Cortex of kidney (tissue), 1 donor: ENCODE measurements at places on chromosomes 6 and 20.

DNA sequence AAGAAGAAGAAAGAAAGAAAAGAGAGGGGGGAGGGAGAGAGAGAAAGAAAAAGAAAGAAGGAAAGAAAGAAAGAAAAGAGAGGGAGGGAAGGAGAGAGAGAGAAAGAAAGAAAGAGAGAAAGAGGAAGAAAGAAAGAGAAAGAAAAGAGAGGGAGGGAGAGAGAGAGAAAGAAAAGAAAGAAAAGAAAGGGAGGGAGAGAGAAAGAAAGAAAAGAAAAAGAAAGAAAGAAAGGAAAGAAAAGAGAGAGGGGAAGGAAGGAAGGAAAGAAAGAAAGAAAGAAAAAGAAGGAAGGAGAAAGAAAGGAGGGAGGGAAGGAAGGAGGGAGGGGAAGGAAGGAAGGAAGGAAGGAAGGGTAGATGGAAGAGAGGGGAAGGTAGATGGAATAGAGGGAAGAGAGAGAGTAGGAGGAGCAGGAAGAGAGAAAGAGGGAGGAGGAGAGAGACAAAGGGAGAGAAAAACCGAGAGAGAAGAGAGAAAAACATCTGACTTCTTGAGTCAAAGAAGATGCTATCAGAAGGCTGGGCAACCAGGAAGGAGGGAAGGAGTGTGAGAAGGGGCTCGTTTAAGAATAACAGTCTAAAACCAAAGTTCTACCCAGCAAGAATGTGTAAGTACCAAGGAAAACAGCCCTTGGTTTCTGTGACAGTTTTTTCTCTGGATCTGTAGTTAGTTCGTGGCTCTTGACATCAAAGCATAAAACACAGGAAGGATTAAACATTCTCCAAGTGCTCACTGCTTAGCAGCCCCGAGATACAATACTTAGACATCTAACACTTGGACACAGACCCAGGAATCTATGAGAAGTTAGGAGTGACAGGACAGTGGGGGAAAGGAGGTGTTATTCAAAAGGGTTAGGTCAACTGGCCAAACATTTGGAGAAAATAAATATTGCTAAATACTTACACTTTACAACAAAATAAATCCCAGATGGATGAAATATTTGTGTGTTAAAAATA is 131.9 kb upstream of the STMND1 start:
- no peak for DNase-seq

GRCh38 chr6:20630617-20631548 is 96.6 kb downstream of the CDKAL1 start:
- DNase-seq, result no peak

DNA sequence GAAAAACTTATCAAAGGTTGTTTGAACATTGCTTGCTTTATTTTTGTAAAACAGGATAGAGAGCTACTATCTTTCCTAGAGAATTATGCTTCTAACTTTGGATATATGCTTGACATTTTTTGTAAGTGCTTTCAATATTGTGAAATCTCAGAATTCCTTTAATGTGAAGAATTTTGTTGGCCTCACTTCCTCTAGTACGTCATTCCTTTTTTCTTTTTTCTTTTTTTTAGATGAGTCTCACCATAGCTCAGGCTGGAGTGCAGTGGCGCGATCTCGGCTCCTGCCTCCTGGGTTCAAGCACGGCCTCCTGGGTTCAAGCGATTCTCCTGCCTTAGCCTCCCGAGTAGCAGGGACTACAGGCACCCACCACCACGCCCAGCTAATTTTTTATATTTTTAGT is 668.1 kb downstream of the RFPL4B start:
- DNase-seq, result no peak

DNA sequence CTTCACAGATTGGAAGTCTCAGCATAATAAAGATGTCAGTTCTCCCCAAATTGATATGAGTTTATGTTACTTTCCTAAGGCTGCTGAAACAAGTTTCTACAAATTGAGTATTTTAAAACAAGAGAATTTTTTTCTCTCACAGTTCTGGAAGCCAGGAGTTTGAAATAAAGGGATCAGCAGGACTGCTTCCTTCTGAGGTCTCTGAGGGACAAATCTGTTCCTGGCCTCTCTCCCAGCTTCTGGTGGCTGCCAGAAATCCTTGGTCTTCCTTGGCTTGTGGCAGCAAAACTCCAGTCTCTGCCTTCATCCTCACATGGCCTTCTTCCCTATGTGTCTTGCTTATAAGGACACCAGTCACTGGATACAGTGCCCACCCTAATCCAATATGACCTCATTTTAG is 136.1 kb downstream of the TFAP2A start:
- DNase-seq, result no peak

DNA sequence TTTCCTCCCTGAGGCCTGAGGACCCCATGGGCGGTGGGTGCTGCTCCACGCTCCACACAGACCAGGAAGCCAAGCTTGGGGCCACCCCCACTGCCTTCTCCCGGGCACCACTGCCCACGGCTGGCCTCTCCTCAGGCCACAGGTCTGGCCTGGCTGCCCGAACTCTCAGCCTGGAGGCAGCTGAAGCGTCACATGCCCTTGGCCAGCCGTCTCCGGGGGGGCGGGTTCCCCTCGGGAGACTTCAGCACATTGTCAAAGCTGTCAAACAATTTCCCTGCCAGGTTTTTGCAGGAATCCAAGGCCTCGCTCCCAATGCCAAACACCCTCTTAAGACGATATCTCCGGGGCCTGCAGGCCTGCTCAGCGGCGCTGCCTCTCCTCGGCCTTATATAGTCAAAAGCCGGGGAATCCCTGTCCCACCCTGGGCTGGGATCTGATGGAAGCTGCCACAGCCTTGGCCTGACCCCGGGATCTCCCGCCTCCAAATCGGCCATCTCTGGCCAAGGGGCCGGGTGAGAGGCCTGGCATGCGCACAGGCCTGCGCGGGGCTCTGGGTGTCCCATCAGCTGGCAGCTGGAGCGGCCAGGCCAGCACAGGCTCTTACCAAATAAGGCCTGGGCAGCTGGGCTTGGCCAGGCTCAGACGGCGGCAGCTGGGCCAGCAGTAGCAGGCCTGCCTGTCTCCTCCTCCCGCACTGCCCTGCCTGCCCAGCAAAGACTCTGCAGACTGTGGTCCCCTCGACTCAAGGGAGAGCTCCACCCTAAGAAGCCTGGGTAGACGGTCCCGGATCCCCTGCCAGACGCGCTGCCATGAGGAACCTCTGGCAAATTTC is 49.7 kb downstream of the RBM38 start:
- DNase-seq, result no peak

- DNase-seq, result no peak
Measured at GRCh38 chr6:27547157-27548075, 74.5 kb upstream of the ZNF184 start.

- DNase-seq, result no peak
Measured at GRCh38 chr20:23687986-23688385, 852 bp downstream of the CST4 start.

- no peak for DNase-seq
Measured at GRCh38 chr20:62590309-62591121, 51.8 kb upstream of the SLCO4A1 start.

DNA sequence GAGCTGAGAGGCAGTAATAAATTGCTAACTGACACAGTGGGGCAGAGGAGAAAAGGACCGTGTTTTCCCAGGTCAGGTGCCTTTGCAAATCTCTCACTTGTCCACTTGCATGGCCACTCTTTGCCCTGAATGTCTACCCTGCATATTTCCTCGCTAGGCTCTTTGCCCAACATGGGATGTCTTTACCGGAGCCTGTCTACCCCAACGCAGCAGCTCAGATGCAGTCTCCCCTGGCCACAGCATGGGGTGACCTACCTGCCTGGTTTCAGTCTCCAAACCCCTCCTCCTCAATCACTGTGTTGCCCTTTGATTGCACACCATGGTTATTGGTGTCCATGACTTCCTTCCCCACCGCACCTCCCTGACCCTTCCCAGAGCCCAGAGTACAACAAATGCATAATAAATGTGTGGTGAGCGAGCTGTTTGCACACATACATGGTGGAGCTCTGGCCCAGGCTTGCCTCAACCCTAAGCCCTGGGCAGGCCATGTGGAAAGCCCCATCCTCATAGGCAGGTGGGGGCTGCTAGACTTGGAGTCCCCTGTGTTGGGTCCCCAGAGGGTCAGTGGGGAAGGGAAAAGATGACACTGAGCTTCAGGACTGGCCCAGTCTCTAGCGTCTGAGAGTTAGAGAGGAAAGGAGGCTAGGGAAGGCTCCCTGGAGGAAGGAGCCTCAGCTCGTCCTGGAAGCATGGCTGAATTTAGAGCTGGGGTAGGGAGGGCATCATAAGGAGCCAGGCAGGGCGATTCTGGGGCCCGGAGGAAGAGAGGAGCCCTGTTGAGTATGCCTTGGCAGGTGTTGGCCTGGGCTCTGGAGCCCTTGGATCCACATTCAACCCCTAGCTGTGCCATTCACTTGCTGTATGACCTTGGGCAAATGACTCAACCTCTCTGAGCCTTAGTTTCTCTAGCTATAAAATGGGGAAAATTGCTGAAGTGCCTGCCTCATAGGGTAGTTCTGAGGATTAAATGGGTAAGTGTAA is 4.4 kb upstream of the BPIFB6 start:
- DNase-seq, result no peak

GRCh38 chr6:30684386-30685156 is 1.9 kb downstream of the PPP1R18 start:
- DNase-seq, result no peak

DNA sequence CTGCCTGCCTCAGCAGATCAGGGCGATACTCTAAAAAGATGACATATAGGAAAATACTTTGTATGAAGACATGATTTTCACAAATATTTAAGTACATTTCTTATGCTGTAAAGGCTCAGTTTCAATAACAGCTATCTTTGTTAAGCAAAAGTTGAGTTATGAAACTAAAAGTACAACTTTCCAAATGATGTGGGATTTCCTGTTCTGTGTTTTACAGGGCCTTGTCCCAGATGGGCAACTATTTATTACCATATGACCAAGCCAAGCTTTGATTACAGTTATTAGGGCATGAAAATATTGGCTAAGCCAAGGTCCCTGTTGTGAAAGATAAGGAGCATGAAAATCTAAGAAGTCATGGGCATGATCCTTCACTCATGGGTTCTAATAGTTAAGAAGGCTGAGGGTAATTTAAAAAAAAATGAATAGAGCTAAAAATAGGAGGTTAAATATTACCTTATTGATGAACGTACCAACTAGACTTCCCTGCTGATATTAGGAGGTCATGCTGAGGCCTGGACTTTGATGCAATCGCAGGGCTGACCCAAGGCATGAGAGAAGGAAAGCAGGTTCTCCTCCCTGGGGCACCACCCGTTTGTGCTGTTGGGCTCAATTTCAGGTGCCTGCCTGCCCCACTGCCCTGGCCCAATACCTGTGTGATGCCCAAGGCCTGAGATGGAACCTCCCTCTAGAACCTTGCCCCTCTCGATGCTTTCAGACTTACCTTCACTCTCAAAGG is 294.4 kb upstream of the PRDM1 start:
- DNase-seq, result no peak

GRCh38 chr20:52383995-52384621 is 192.5 kb upstream of the ZFP64 start:
- no peak for DNase-seq

GRCh38 chr6:119312875-119313338 is 36.7 kb downstream of the MAN1A1 start:
- no peak for DNase-seq

DNA sequence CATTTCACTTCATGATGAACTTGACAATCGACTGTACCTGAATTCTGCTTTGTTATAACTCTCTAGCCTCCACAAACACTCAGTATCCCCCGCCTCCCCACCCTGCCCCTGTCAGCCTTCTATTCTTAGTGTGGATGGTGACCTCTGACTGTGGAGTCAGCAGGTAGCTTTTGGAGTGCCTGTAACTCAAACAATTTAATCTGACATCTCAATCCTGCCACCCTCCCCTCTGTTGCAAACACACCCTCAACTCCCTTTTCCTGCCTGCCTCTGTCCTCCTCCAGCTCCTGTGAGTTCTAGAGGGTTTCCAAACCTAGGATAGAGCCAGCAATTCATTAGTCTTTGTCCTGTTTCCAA is 20.3 kb downstream of the DAAM2 start:
- DNase-seq, result no peak
